ENCODE measurements at places on chromosomes 4 and X.
A peak's percentile ranks its signal among the peaks of the same experiment; 100 is the strongest.

- peak; percentile 21 for DNase-seq
These were observed 517.1 kb upstream of the ZFP42 start for GRCh38 chr4:187478292-187479140.

GRCh38 chr4:132646186-132646585 is 502.9 kb upstream of the PCDH10 start:
- no peak for DNase-seq

GRCh38 chr4:84870398-84871163 is 95.9 kb downstream of the WDFY3 start:
- peak; percentile 42 for DNase-seq

GRCh38 chr4:165457793-165458192 is 79.0 kb downstream of the CPE start:
- no peak for DNase-seq

DNA sequence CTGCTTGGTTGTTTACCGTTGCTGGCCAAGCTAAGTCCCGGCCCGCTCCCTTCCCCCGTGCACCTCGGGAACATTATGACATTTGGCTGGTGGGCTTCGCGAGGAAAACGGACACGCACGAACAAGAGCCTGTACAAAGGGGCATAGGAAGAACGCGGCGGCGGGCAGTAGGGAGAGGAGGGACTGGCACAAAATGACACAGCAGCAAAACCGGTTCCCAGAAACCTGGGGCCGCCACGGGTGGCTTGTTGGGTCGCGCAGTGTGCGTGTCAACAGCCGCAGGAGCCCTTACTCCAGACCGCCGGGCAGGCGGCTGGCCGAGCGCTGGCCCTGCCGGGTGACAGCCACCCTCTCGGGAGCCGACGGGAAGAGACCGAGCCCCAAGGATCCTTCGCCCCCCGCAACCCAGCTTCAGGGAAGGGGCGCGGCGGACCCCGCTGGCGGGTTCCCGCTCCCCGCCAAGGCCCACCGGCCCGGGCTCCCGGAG is 1.6 kb upstream of the LIN54 start:
- peak; percentile 17 for DNase-seq

GRCh38 chr4:102734116-102734515 is 26.7 kb downstream of the MANBA start:
- DNase-seq: no peak

Measured in RWPE1 (cell line).